ENCODE measurements at places on chromosomes 7 and 10.

DNA sequence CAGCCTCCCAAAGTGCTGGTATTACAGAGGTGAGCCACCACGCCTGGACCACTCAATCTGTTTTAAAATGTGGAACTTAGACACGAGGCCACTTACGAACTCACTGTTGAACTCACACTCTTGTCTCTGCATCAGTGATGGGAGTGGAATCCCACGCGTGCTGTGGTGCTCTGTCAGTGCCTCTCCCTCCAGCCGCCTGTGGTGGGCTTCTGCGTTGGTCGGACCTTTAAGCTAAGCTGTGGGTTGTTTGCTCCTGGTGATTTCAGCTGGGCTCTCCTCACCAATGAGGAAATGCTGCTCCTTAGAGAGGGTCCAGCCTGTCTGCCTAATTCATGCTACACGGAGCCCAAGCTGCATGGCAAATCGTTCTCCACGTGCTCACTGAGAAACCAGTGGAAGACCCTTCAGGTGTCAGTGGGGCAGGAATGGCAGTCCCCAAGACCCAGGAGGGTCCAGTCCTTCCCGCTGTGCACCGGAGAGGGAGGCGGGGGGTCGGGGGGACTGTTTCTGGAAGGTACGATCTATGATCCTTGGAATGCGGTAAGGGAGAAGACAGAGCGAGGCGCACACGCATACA is 17.9 kb upstream of the PRKAR1B start:
- DNase-seq = no peak

- no peak for DNase-seq
These were observed 9.2 kb upstream of the ATXN7L1 start for GRCh38 chr7:105885387-105886111.

- no peak for DNase-seq
These were observed 13.1 kb downstream of the CCSER2 start for GRCh38 chr10:84341538-84341856.

- DNase-seq = no peak
These were observed 10.6 kb upstream of the ADD3 start for GRCh38 chr10:109997233-109997632.

DNA sequence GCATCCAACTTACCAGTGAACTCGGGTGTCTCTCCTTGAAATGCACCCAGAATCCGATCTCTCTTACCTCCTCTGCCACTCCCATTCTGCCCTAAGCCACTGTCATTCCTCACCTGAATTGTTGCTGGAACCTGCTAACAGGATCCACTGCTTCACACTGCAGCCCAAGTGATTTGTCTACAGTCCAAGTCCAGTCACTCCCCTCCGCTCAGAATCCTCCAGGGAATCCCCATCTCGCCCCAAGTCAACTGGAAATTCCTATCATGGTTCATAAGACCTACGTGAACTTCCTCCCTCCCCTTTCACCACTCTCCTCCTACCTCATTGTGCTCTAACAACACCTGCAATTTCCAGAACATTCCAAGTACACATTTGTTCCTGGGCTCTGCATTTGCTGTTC is 91.3 kb downstream of the SCRN1 start:
- DNase-seq = no peak

GRCh38 chr10:86067436-86068050 is 299.1 kb downstream of the GRID1 start:
- no peak for DNase-seq

- no peak for DNase-seq
These were observed 521.0 kb downstream of the KIF20B start for GRCh38 chr10:90222372-90222771.

- no peak for DNase-seq
These were observed 7.1 kb downstream of the GRM8 start for GRCh38 chr7:127245607-127246006.
